ENCODE measurements at places on chromosomes 11 and 22.
A peak's percentile ranks its signal among the peaks of the same experiment; 100 is the strongest.

DNA sequence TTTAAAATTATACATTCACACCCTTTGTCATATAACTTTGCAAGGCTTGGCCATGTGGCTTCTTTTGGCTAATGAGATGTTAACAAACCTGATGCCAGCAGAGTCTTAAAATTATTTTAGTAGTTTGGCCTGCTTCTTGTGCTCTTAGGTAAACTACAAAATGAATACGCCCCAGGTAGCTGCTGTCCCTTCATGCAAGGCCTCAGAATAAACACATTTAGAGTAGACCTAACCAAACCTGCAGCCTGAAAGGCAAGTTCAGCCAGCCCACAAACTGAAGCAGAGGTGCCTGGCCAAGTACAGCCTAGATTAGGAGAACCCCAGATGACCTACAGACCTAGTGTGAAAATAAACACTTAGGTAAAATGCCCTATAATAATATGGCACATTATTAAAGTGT lies 50.2 kb downstream of the PHF21A start:
- DNase-seq = no peak

DNA sequence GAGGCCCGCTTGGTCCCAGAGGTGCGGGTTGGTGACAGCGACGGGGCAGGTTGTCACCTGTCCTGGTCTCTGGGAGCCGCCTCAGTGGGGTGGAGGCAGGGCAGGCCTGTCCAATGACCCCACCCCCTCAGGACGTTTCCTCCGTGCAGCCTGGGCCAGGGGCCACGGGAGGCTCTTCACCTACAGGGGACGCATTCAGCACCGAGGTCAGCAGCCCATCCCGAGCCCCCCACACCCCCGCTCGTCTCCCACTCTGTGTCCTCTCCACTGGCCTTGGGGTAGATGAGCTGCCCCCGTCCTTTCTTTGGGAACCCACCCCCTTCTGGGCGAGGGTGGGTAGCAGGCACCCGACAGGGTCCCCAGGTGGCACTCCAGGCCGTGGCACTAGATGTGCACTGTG lies 35.7 kb downstream of the BRSK2 start:
- DNase-seq = no peak

DNA sequence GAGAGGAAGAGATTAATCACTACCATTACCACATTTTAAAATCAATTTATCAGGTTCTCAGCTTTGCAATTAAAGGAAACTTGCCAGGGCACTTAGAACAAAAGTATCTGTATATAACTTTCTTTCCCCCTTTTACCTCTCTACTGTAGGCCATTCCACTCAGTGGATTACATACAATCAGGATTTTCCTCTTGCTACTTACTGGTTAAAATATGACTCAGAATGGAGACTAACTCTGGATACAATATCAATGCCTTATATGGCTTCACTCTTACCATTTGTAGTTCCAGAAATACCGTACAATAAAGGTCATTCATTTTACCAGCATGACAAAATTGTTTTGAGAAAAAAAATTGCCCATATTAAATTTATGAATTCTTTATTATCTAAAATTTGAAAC lies 706.8 kb downstream of the KCNA4 start:
- DNase-seq = no peak

DNA sequence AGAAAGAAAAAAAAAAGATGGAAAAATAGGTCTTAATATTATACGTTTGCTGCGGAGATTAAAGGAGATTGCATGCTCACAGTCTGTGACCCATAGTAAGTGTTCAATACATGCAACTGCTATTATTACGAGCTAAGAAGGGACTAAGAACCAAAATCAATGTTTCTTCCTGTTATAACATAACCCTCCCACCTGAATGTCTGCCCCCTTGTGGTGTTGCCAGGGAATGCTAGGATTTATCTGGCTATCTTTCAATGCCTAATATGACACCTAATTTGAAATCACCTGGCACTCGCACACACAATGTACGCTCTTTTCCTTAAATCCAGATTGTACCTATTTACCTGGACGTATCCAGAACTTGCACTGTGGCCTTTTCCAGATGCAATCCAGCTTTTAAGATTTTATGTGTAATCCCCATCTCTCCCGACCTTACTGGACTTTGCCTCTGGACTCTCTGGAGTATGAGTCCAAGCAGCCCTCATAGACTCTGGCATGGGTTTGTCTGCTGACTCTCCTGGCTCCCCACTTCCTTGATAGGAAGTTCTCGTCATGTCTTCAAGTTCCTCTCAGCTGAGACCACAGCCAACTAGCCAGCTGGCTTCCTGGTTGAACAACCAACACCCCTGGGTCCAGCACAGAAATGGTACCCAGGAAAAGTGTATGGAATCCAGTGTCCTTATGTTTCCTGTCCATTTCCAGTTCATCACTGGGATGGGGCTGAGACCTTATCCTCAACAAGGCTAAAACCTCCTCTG lies 151.5 kb downstream of the CCDC34 start:
- peak; percentile 18 for DNase-seq

DNA sequence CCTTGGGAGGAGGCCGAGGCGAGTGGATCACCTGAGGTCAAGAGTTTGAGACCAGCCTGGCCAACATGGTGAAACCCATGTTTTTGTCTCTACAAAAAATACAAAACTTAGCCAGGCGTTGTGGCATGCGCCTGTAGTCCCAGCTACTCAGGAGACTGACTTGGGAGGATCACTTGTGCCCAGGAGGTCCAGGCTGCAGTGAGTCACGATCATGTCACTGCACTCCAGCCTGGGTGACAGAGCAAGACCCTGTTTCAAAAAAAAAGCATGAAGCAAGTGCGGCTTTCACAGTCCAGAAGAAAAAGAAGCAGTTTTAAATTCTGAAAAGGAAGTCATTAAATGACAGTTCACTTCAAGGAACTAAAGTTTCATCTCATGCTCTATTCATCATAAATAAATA lies 7.1 kb upstream of the LTO1 start:
- DNase-seq = no peak

DNA sequence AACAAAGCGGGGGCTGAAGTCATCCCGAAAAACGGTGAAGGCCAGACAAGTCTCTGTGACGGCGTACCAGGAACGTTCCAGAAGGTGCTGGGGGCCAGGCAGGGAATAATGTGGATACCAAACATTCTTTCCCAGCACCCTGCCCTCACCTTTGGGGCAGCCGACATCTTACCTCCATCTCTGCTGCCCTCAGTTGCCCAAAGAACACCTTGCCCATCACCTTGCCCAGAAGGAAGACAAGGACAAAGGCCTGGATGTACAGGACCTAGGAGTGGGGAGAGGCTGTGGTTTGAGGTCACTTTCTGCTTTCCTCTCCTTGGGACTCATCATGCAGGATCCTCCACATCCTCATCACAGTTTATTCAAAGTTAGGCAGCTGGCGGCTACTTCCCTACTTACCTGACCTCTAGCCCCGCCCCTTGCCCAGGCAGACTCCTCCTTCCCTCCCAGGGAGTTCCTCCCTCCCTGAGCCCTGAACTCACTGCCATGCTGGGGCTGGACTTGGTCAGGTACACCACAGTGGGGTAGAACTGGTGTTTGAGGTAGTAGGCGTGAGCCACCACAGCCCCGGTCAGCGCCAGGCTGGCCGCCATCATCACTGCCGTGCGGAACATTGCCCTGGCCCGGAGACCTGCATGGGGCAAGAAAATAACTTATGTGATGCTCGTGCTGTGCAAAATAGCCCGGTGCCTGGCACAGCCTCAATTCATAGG lies 1.2 kb downstream of the SYVN1 start:
- DNase-seq = peak; percentile 8

Data from AML-193 (cell line).